ENCODE measurements at places on chromosomes 12 and 14. TPM values are rescaled to one million over a fixed set of nuclear protein-coding genes. Genes with fewer than 3 reads are reported as not detected.

The TSHR gene
- 0.39 TPM for total RNA-seq

The PTCSC3 gene
- not detected for total RNA-seq

The TAS2R31 gene
- total RNA-seq = 3.7 TPM

The SPRYD4 gene
- total RNA-seq = 3.0 TPM

The C12orf54 gene
- total RNA-seq = not detected
